ENCODE measurements at places on chromosomes 3 and 15. TPM values are rescaled to one million over a fixed set of nuclear protein-coding genes. Genes with fewer than 3 reads are reported as not detected.

Gene SLC12A8
- 1.7 TPM for total RNA-seq

Gene ATP8B4
- total RNA-seq: 0.63 TPM

Gene SSR3
- 160 TPM for total RNA-seq

Gene TLR9
- 0.09 TPM for total RNA-seq

Gene TERC
- total RNA-seq: not detected

Measured in A549 treated with GW870086 at 1 μM for 4 hours (cell line).